Daoy (cell line): ENCODE measurements at places on chromosomes 12 and 14. TPM values are rescaled to one million over a fixed set of nuclear protein-coding genes. Genes with fewer than 3 reads are reported as not detected.

DNA sequence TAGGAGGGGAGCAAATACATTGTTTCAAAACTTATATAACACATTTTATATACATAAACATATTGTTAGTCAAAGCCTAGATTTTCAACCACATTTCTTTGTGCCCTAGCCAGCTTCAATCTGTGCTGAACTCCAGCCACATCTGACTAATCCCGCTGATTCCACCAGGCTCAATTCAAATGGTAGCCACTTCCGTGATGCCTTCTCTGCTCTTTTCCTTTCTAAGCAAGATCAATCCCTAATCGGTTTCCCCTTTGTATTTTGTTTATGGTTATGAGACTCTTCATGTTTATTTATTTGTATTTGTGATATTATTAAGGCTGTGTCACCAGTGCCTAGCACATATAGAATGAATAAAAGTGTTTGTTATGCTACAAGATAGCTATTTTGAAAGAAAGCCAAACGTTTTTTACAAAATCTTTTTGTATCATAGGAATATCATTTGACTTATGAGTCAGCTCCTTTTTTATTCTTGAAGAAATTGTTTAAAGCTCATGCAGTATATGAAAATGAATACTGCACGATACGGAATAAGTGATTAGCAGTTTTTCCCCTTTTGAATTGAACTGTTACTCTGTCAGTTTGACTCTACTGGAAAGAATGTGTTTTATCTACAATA lies 110.2 kb downstream of the PLEKHA5 start:
- DNase-seq = peak; percentile 72

DNA sequence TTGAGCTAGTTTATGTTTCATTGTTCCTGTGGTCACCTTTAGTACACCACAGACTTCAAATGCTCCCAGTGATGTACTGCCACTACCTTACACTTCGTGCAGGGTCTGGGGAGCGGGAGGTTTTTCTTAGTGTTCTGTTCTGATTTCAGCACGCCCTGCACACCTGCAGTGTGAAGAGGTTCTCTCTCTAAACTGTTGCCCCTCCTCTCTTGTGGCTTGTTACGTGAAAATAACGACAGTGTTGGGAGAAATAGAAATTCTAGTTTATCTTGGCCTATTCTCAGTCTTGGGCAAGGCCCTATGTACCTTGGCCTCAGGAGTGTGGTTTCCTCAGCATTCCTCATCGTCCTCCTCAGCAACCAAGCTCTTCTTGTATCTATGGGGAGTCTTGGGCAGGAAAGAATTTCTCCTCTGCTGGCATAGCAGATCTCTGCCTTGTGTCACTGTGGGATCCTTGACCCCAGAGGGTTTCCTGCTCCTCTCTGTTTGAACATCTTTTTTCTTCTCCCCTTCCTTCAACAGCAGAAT lies 48.6 kb downstream of the EIF2S3B start:
- no peak for DNase-seq

The TCL1B gene
- total RNA-seq = 0.11 and 0.42 TPM in 2 replicates

The CLMN gene
- 3.5 and 4.2 TPM in 2 replicates for total RNA-seq

GRCh38 chr14:34628681-34629135 lies 1.2 kb downstream of the SNX6 start:
- peak; percentile 40 for DNase-seq

- no peak for DNase-seq
These were observed at the start of gene KRT81 for GRCh38 chr12:52291267-52291935. KRT81 (minus strand) TSS chr12:52291534; CDS start chr12:52291465, 69 bp downstream.

- DNase-seq = no peak
These were observed 207.3 kb downstream of the PCNX1 start for GRCh38 chr14:71114565-71114964.

GRCh38 chr12:11183011-11183410 lies 3.7 kb downstream of the TAS2R42 start:
- no peak for DNase-seq
